ENCODE measurements at places on chromosomes 5 and 9.

GRCh38 chr5:107542428-107542827 is 128.3 kb downstream of the EFNA5 start:
- no peak for DNase-seq

DNA sequence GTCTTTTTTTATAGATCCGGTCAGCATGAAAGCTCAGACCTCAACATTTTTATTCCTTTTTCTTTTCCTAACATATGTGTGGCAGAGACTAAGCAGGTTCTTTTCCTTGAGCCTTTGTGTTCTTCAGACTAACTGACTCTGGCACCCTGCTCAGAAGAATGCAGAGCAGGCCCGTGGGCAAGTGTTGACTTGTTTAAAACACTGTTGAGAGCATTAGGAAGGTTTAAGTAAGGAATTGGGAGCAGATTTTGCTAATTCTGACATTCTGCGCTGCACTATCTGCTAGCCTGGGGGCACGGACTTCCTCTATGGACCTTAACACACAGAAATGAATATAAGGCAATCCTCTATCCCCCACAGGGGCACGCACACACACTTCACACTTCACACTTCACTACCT is 182.5 kb upstream of the PIK3R1 start:
- DNase-seq = no peak

- DNase-seq = no peak
These were observed 82.4 kb upstream of the SELENOP start for GRCh38 chr5:42894057-42894456.

GRCh38 chr5:55850839-55851674 is at the start of gene IL31RA:
Gene IL31RA (plus strand): TSS chr5:55851357. CDS start chr5:55851571, 214 bp downstream.
- no peak for DNase-seq

DNA sequence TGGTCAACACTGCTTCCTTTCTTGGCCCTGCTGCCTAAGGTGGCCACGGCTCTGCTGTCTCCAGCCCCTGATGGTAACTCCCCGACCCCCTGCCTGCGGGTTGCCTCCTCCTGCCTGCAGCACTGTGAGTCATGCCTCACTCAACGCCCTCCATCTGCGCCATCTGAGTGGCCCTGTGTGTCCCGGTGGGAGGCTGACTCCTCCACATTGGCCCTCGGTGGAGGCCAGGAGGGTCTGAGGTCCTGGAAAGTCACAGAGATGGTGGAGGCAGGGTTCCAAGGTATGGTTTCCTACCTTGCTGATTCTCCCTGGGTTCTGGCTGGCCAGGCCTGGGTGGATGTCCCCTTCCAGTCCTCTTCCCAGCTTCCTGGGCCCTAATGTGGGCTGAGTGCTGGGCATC is 64.5 kb upstream of the ADAMTS2 start:
- no peak for DNase-seq

DNA sequence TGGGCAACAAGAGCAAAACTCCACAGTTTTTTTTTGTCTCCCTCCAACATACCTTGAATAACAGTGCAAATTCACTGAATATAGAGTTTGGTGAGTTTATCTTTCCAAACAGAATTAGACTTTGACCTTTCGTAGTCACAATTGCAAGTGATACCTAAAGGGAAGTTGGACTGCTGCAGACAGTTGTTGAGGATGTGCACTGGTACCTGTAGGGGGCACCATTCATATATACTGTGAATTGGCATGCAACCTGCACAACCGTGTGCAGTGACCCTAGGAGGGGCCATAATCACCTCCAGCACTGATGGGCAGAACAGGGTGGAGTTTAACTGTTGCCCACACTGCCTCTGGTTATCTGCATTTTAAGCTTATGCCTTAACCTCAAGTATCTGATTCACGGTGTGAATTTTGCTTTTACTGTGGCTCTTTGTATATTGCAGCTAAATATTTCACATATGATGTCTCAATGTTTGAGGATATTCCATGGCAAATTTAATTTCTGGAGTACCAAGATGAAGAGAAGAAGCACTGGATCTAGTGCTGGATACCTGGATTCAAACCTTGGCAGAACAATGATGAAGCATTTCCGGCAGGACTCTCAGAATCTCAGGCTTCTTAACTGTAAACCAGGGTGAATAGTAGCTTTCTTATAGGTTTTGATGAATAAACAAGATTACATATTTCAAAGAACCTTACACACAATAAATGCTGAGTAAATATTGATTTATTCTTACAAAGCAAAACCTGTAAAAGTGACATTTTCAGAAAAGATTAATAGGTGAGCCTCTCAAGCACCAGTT is 144.3 kb downstream of the ACTBL2 start:
- DNase-seq = no peak

- DNase-seq = no peak
These were observed 136.5 kb downstream of the CCDC192 start for GRCh38 chr5:127839496-127840197.

- no peak for DNase-seq
These were observed 67.9 kb downstream of the NFIB start for GRCh38 chr9:14245901-14246525.

- no peak for DNase-seq
These were observed 60.6 kb upstream of the SV2C start for GRCh38 chr5:76022611-76023010.

- no peak for DNase-seq
These were observed 1.6 kb downstream of the ACSL6 start for GRCh38 chr5:132009706-132010405.

DNA sequence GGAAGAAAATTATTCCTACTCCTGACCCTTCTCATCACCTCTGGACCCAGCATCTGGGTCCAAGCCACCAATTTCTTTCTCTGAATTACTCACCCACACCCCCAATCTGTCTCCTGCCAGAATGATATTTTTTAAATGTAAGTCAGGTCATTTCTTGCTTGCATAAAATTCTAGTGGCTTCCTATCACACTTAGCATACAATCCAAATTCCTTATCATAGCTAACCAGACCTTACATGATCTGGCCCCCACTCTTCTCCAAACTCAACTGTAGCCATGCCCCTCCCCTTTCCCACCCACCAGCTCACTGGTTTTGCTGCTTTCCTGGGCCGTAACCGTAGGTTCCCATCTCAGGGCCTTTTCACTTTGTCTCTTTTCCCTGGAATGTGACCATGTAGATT is 15.2 kb downstream of the HTR4 start:
- DNase-seq = no peak

GRCh38 chr5:131786900-131787692 is 9.7 kb downstream of the FNIP1 start:
- no peak for DNase-seq

DNA sequence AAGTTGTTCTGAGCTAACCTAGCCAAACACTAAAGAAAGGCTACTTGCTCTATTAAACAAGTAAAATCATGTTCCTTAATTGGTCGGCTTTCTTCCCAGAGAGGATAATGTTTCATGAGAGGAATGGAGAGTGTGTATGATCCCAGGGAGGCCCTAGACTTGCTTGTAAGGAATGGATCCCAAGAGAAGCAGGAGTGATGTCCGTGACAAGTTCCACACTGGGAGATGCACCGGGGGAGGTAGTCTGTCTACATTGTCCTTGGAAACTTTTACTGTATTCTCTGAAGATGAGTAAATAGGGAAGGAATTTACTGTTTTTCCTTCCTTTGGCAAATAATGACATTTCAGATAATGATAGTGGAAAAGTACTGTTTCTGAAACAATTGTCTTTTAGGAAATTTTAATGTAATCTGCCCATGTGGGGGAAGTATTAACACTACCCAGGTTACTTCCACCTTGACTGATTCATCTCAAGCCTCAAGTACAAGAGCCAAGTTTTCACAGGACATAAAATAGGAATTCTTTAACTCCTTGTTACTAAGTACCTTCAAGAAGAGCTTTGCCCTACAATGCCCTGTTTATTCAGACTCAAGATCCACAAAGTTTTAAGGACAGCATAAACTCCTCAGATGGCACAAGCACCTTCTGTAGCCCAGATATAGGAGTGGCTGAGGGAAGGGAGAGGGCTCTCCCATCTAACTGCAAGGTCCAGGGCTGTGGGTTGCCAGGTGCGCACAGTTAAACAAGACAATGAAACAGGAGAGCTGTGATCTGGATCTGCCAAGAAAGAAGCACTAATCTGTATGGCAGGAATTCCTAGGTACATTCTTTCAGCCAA is 152.1 kb downstream of the GNA14 start:
- DNase-seq = no peak

DNA sequence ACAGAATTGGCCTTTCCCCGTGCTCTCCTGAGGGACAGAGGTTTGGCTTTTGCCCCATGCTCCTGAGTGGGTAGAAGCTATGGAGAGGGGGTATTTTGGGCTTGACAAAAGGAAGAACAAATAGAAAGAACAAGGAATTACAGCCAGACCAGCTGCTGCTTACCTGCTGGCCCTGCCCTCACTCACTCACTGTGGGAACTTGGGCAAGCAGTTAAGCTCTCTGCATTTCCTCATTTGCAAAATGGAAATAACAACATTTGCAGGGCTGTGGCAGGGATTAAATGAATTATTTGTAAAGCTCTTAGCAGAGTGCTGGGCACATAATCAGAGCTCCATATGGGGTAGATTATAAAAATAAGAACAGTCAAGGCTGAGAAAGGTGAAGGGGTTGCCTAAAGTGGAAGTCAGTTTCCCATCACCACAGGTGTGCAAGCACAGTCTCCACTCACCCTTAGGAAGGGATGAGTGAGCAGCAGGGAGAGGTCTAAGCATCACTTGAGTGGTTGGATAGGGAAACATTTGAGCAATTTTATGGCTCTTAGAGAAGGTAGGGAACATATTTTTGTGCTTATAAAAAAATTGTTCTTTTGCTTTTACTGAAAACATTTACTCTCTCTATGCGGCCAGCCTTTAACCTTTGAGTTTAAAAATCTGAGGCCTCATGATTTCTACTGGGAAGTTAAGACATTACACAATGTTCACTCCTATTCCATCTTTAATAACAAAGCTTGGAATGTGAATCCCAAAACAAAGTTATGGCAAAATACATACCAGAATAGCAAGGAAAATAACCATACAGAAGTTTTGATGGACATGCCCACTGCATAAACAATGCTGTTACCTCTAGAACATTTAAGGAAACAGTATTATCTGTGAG is 42.8 kb upstream of the LHFPL2 start:
- no peak for DNase-seq

- DNase-seq = no peak
These were observed 34.0 kb downstream of the CDK5RAP2 start for GRCh38 chr9:120545701-120546550.

- no peak for DNase-seq
These were observed 55.4 kb upstream of the RPL26L1 start for GRCh38 chr5:172903790-172904189.

DNA sequence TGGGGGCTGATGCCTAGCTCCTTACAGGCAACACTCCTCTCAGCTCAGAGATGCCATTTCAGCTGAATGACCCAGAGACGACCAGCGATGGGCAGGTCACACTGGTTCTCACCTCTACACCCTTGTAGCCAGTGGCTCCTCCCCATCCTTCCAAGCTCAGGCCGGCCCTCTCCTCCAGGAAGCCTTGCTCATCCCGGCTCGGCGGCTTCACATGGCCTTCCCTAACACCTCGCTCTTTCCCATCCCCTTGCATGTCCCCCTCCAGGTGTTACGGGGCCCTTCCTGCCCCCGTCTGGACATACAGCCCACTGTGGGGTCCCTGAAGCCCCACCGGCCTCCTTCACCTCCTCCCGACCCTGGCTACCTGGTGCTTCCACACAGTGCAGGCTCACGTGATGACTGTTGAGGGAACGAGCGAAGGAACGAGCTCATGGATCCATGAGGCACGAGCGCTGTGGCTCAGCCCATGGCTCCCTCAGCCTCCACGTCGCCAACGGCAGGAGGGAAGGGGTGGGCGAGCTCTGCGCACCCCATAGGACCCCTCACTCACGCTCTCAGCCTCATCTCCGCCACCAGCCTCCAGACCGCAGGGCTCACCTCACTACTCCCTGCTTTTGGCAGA is 45.7 kb downstream of the SARDH start:
- DNase-seq = no peak

DNA sequence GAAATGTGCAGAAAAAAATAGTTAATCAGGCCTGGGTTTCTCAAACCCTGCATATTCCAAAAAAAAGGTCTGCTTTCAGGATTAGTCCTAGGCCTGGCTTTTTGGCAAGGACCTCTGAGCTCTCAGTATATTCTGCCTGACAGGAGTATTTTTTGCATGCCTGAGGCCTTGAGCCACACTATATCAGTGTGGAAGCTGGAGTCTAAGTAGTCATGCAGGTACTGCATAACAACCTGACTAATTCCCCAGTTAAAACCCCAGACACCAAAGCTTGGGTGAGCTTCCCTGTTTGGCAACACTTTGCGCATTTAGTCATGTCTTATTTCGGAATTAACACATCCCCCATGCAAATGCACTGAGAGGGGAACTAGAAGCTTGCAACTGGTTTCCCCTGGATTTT is 359.5 kb downstream of the CETN3 start:
- no peak for DNase-seq

DNA sequence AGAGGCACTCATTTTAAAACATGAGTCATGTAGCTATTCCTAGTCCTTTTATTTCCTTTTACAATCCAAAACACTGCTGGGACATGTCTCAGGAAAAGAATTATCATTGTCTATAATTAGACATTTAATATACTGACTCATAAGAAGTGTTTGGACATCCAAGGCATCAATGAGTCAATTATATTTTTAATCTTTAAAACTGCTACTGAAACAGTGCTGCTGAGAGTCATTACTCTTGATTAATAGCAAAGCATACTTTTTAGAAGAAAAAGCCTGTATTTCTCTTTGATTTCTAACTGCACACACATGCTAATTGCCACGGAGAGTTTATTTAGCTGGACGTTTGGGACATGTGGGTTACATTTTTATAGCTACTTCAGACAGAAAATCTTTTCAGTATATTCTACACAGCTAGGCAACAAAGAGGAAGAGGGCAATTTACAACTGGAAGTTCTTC is 1249.0 kb upstream of the CDH18 start:
- no peak for DNase-seq
